ENCODE measurements at places on chromosomes 5 and 9.

DNA sequence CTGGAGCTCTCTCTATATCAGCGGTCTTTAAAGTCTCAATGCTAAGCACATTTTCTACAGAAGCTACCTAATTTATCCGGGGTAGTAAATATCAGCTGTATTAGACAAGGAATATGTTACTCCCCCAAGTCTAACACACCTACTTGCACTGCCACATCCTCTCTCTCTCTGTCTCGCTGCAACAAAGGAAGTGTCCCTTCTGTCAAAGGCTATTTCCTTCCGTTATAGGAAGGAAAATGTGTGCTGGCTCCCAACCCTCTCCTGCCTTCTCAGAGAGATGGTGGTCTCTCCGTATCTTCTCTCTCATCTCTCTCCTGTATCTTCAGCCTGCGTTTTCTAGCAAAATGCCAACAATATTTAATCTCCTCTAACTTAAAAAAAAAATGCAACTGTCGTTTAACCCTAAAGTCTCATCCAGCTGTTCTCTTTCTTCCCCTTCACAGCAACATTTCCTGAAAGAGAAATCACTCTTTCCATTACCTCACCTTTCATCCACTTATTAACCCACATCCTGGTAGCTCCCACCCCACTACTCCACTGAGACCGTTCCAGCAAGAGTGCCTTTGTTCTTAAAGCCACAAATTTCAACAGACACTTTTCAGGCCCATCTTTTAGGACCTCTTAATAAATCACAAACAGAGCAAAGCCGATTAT is 2.3 kb downstream of the TTF1 start:
- no peak for DNase-seq

GRCh38 chr5:162911873-162912272 is 525.5 kb upstream of the CCNG1 start:
- no peak for DNase-seq

DNA sequence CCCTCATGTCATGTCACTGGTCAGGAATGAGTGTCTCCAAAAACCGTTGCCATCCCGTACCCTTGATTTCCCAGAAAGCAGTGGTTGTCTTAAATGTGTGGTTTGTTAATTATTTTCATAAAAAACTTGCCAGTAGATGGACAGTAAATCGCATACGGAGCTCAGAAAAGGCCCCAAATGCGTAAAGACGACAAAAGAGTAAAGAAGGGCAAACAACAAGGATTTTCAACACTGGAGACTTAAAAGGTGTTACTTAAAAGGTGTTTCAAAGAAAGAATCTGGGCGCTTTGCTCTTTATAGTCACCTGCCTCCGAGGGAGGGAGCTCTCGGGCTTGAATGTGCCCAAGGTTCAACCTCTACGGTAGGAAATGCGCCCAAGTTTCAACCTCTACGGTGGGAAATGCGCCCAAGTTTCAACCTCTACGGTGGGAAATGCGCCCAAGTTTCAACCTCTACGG is 734 bp downstream of the KIF27 start:
- DNase-seq: no peak

GRCh38 chr9:132201780-132202703 is 40.2 kb downstream of the NTNG2 start:
- peak; percentile 73 for DNase-seq

GRCh38 chr5:144203750-144204596 is 33.3 kb downstream of the KCTD16 start:
- DNase-seq: no peak

DNA sequence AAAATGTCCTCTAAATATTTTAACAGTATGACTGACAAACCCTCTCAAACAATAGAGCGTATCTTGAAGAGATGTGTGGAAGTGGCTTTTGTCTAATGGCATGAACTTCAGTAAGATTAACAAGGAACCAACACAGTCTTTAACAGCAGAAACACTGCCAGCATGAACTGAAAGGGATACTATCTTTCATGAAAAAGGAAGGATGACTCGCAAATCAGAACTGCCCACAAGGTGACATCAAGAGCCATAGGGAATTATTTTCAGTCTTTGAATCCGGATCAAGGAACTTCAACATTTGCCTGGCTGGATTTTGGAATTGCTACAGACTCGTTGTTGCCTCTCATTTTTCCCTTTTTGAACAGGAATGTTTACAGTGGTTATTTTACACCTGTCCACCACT is 5.1 kb upstream of the HEXB start:
- DNase-seq: no peak

DNA sequence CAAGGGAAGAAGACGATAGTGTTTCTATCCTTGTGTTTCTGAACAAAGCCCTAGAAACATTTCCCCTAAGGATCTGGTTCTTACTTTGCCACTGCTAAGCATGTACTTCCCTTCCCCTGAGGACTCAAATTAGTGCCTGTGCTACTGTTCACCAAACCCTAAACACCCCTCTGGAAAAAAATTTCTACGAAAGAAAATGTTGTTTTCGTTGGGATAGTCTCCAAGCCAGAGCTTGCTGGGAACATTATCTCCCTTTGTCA is 294.6 kb downstream of the BNC2 start:
- no peak for DNase-seq

GRCh38 chr5:131795879-131796792 is 681 bp downstream of the FNIP1 start:
- peak; percentile 74 for DNase-seq

DNA sequence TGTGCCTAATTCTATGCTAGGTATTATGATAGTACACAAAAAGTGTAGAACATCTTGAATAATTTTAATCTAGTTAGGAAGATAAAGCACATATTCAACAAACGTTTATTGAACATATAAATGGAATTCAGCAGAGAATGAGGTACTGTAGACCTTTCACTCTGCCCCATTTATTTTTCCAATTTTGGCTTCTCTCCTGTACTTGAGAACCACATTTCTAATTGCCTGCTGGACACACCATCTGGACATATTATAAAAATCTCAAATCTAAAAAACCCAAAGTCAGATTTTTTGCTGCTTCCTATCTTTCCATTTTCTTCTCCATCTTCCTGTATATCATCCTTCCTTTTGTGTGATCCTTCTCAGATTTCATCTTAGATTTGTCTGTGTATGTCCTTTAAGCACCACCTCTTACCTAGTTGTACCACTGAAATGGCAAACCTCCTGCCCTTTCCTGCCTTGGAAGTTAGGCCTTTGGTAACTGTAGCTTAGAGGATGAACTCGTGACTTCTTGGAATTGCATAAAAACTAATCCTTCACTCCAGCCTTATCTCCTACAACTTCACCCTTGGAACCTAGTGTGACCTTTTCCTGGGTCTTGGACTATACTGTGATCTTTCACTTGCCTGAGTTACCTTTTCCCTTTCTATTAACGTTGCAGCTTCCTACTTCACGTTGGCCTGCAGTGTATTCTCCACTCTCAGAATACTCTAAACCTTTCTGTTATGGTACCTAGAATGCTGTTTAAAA is 8.8 kb downstream of the SLC26A2 start:
- DNase-seq: no peak

GRCh38 chr5:103441523-103441922 is 121.1 kb downstream of the NUDT12 start:
- DNase-seq: no peak

DNA sequence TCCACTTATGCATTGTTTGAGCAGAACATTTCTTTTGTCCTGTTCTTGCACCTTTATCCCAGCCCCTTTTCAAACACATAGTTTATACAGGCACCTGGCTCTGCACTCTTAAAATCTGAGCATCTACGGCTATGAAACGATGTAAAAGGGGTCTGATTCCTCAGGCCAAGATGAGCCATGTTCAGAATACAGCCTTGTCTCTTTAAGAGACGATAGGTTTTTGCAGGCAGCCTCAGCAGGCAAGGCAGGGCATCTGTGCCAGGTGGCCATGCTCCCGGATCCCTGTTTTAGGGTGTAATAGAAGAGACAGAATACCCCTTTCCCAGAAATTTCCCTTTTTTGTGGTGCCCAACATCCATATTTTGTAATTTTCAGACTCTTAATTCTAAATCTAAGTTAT is 89.1 kb upstream of the NFIB start:
- DNase-seq: no peak

DNA sequence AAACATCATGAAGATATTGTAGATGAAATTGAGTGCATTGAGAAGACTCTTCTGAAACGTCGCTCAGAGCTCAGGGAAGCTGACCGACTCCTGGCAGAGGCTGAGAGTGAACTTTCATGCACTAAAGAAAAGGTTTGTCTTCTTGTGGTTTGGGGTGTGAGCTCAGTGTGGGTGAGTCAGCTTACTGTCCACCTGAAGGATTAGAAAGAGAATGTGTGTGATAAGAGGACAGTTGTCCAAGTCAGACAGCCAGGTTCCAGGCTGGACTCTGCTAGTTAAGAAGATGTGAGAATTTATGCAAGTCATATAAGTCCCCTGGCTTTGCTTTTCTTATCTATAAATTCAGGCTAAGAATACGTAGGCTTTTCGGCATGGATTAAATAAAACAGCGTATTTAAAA is 46.9 kb downstream of the RAB14 start:
- no peak for DNase-seq

GRCh38 chr9:88498880-88499279 is 36.1 kb upstream of the NXNL2 start:
- no peak for DNase-seq

GRCh38 chr5:36536616-36537005 is 69.8 kb upstream of the SLC1A3 start:
- no peak for DNase-seq

- no peak for DNase-seq
Measured at GRCh38 chr5:179407191-179408175, 62.2 kb upstream of the ADAMTS2 start.

DNA sequence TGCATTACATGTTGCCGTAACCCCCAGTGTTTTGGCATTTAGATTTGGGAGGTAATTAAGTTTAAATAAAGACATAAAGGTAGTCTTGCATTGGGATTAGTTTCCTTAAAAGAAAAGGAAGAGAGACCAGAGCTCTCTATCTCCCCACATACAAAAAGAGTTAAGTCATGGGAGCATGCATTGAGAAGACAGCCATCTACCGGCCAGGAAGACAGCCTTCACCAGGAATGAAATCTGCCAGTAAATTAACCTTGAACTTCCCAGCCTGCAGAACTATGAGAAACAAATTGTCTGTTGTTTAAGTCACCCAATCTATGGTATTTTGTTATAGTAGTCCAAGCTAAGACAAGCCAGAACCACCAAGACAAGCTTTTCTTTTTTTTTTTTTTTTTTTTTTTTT is 567.0 kb upstream of the CDH18 start:
- no peak for DNase-seq

GRCh38 chr5:127958421-127959011 is 125.0 kb upstream of the SLC12A2 start:
- DNase-seq: no peak
